ENCODE measurements at places on chromosomes 6 and 20.
A peak's percentile ranks its signal among the peaks of the same experiment; 100 is the strongest.

- DNase-seq: no peak
Observed at GRCh38 chr6:67630146-67630545, 1004.9 kb upstream of the ADGRB3 start.

GRCh38 chr20:61328911-61329558, 77.0 kb downstream of the CDH4 start:
- no peak for DNase-seq

- no peak for DNase-seq
Observed at GRCh38 chr6:17505062-17505476, 95.0 kb upstream of the FAM8A1 start.

GRCh38 chr6:501891-502601, 110.5 kb downstream of the IRF4 start:
- peak; percentile 55 for DNase-seq

- no peak for DNase-seq
Observed at GRCh38 chr6:17116117-17116440, 14.2 kb downstream of the STMND1 start.

GRCh38 chr6:168247443-168248147, 72.0 kb downstream of the DACT2 start:
- no peak for DNase-seq

DNA sequence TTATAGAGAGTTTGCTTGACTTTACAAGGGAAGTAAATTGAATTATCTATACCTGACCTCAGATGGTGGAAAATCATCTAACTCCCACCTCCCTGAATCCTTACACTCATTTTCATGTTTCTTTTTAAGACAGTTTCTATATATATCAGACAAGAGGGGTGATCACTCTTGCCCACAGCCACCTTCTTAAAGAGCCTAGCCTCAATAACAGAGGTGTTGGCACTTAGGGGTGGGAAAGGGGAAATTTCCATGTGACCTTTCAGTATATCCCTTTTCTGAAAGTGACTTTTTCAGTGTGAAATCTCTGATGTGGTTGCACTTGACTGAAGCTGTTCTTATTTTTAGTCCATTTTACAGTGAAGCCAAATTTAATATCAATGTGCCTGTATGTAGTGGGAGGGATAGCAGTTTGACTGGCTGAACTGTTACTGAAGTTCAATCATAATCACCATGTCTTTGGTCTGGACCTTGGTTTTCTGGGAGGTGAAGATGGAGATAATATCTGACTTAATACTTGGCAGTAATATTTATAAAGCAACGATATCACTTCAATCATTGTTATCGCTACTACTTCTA, 141.3 kb downstream of the MAP3K7 start:
- no peak for DNase-seq

DNA sequence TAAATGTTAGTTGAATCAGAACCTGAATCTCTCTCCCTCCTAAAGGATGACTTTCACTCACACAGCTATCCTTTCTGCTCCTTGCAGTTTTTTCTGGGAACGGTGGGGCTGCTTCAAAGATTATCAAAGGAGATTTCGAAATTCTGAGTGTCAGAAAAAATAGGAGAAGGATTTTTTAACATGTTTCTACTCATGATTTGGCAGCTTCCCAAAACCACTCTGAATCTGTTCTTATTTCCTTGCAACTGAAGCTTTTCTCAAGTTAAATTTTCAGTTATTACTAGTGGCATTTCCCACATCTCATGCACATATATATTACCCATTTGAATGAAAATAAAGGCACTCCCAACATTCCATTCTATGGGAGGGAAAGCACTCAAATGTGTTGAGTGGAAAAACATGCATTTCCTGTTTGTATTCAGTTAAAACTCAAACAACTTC, 123.6 kb downstream of the LCA5 start:
- DNase-seq: no peak

- DNase-seq: no peak
Observed at GRCh38 chr6:150534553-150534952, 65.1 kb upstream of the PLEKHG1 start.

GRCh38 chr20:20480126-20480525, 112.2 kb downstream of the INSM1 start:
- no peak for DNase-seq

- DNase-seq: no peak
Observed at GRCh38 chr6:107956586-107957307, 1.3 kb downstream of the SEC63 start.

DNA sequence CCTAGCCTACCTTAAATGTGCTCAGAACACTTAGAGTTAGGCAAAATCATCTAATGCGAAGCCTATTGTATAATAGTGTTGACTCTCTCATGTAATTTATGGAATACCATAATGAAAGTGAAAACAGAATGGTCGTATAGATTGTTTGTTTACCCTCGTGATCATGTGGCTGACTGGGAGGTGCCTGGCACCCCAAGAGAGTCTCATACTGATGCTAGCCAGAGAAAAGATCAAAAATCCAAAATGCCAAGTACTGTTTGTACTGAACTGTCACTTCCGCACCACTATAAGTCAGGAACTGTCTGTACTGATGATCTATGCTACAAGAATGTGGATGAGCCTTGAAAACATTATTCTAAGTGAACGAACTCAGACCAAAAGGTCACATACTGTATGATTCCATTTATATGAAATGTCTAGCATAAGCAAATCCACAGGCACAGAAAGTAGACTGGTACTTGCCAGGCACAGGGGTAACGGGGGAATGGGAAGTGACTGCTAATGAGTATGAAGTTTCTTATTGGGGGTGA, 22.4 kb downstream of the ZMYND8 start:
- no peak for DNase-seq

DNA sequence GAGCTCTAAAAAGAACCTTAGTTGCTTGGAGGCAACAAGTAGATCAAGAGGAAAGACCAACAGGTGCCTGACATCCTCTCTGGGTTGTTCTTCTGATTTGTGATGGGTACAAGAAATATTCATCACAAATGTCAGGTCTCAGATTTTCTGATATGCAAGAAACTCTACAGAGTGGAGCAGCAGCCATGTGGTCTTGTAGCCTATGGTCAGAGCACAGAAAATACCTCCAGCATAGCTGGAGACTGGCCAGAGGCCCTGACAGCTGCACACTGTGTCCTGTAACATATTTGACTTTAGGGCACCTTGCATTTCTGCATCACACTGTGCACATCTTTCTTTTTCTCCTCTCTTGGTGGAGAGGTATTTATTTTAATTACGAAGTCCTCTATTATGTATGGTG, 116.3 kb downstream of the GMPR start:
- DNase-seq: no peak

- no peak for DNase-seq
Observed at GRCh38 chr6:23173234-23173633, 603.9 kb downstream of the HDGFL1 start.

GRCh38 chr20:11117808-11118528, 444.2 kb upstream of the JAG1 start:
- DNase-seq: no peak

DNA sequence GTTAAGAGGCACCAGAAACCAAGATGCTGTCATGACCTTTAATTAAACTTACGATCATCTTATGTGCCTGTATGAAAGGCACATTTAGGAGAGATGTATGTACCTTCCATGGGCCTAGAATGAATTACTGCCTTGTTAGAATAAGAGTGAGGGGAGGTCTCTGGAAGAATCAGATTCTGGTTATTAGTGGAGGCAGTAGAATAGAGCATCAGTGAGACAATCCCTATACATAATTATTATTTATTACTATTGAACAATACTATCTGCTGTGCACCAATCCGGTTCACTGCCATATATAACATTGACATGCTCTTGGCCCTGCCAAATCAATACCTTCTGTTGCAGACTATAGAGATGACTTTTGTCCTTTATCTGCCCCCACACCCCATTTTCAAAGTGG, 776.5 kb downstream of the DHX35 start:
- DNase-seq: no peak

- no peak for DNase-seq
Observed at GRCh38 chr20:64106981-64107735, at the start of gene NPBWR2. Gene NPBWR2, minus strand, starts transcription at chr20:64107565. Its CDS starts 734 bp downstream, at chr20:64106831.

- peak; percentile 38 for DNase-seq
Observed at GRCh38 chr20:32483351-32484224, 101.5 kb downstream of the NOL4L start.

DNA sequence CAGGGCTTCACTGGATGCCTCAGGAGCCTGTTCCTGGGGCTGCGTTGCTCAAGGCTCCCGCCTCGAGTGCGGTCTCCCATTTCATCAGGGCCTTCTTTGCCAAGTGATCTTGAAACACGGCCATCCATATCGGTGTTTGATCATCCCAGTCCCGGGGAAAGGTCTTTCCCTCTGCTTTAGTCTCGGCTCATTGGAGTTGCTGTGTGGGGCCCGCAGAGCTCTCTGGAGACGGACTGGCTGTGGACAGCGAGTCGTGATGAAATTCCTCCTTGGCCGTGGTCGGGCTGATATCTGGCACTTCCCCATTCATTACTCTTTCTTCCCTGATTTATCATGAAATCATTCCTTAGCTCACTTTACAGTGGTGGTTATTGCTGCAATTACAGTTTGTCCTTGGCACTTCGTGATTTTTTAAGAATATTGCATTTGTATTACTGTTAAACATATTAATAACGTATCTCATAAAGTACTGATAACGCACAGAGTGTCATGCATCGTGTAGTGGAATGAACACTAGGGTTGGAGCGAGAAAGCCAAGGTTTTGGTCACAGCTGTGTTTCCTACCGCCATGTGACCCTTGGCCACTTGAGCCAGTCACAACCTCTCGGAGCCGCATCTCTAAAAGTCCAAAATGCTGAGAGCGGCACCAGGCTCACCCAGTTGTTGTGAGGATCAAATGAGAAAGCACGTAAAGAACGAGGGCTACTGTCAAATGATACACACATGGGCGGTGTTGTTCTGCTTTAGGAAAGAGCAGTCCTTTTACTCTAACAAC, 71.8 kb downstream of the MTHFD1L start:
- no peak for DNase-seq

- no peak for DNase-seq
Observed at GRCh38 chr6:2085657-2086056, 159.7 kb downstream of the GMDS start.

GRCh38 chr6:157080986-157081391, 242.3 kb downstream of the TMEM242 start:
- no peak for DNase-seq

DNA sequence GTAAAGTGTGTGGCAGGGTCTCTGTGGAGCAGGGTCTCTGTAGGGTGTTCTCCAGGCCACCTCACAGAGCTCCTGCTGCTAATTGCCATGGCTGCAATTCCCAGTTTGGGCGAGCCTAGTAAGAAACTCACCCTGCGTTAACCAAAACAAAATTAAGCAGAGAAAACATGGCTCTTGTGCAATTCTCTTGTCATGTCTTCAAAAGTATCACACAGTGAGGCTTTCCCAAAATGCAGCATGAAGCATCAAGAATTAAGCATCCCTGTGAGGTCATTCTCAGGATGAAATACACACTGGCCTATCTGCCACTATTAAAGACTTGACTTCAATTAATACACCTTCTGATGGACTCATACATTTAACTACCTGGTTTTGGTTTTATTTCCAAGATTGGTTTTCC, 72.8 kb downstream of the KIF13A start:
- DNase-seq: no peak

- DNase-seq: no peak
Observed at GRCh38 chr20:4925842-4926530, 75.3 kb downstream of the SLC23A2 start.

Measured in stimulated activated CD4-positive, alpha-beta T cell treated with anti-CD3 and anti-CD28 coated beads, Interleukin-1b, Interleukin-23, amount 100 ng/mL, for 24 hours (primary cell).